ENCODE measurements at places on chromosomes 2 and 18. TPM values are rescaled to one million over a fixed set of nuclear protein-coding genes. Genes with fewer than 3 reads are reported as not detected.

- DNase-seq, result peak; percentile 81
These were observed 57.9 kb downstream of the ARHGEF33 start for GRCh38 chr2:38947241-38948239.

DNA sequence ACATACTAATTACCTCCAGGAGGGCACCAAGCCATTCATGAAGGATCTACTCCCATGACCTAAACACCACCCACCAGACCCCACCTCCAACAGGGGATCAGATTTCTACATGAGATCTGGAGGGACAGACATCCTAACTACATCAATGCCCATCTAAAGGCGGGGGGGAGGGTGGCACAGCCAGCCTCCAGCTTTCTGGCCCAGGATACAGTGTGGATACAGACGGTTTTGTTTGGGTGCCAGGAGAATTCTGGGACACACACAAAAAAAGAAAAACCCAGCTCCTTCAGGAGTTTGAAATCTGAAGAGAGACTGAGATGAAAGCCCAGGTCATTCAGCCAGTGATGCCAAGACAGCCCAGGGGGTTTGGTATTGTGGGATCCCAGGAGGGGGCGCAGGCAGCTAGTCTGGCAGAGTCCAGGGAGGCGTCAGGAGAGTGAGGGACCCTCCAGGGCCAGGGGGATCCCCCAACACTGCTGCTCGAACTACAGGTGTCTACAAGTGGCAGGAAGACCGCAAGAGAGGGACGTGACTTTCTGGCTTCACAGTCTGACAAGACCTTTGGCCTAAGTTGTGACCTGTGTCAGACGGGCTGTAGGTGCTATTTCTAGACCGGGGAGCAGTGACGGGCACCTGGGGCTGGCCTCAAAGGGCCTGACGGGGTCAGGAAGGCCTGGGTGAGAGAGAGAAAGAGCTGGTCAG lies 62.1 kb downstream of the NDUFA10 start:
- no peak for DNase-seq

The PLGLB2 gene
- total RNA-seq, result 1.2 TPM

DNA sequence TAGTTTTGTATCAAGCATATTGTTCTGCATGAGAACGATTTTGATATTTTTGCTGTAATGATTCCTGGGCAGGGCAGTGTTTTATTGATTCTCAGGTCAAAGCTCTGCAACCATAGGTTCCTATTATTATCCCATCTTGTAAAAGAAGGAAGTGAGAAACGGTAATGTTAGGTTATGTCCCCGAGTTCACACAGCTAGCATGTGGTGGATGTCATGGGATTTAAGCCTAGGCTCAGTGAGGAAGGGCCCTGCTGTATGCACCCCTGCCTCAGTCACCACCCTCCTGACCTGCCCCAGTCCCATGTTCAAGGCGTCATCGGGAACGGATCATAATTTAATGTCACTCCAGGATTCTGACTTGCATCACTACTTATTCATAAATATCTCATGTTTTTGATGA lies 10.7 kb downstream of the ACP1 start:
- DNase-seq, result no peak

DNA sequence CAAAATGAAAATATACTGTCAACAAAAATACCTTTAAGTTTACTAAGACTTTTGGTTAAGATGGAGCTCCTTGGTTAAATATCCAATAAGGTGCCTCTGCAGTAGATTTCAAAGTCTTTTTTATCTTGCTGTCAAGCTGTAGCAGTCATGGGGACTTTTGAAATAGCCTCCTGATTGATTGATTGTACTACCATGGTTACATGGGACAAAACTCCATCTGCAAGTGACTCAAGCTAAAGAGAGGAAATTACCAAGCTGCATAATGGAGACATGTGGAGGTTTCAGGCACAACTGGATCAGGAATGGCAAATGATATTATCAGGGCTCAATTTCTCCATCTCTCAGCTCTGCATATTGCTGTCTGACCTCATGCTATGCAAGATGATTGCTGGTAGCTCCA lies 73.4 kb upstream of the ST8SIA3 start:
- DNase-seq, result no peak

- peak; percentile 19 for DNase-seq
These were observed 317.4 kb downstream of the NBAS start for GRCh38 chr2:15243762-15244161.

DNA sequence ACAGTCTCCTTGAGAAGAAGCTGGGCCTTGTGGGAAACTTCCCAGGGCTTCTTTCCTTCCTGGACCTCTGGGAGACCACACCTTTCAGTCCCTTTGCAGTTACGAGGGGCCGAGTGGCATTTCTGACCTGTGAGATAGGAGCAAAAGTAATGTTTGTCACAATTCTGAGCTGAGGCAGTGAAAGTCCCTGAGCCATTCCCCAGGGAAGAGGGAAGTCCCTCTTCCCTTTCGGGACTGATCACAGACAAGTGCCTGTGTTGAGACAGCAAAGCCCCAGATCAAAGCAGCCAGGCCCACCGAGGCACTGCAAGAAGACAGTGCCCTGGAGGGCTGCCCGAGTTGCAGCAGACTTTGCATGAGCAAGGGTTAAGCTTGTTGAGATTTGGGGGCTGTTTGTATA lies 41.9 kb downstream of the RHOB start:
- DNase-seq, result no peak

DNA sequence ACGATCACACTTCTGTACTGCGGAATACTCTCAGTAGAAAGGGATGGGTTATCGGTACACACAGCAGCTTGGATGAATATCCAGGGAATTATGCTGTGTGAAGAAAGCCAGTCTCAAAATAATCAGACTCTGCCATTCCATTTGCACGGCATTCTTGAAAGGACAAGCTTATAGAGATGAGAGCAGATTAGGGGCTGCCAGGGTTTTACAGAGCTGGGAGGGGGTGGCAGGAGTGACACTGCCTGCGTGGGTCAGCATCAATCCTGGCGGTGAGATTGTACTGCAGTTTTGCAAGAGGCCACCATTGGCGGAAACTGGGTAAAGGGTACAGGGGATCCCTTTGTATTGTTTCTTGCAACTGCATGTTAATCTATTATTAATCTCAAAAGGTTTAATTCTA lies 16.6 kb downstream of the KCNG2 start:
- no peak for DNase-seq

The SLC1A4 gene
- 11.7 TPM for total RNA-seq

GRCh38 chr2:223090039-223090438 lies 38.0 kb downstream of the KCNE4 start:
- no peak for DNase-seq

The R3HDM1 gene
- total RNA-seq, result 5.0 TPM

- DNase-seq, result no peak
These were observed 74.7 kb downstream of the KLHL14 start for GRCh38 chr18:32698153-32698552.

- no peak for DNase-seq
These were observed 441.4 kb downstream of the DCDC2C start for GRCh38 chr2:4144731-4145130.

The PPIG gene
- 13.1 TPM for total RNA-seq

DNA sequence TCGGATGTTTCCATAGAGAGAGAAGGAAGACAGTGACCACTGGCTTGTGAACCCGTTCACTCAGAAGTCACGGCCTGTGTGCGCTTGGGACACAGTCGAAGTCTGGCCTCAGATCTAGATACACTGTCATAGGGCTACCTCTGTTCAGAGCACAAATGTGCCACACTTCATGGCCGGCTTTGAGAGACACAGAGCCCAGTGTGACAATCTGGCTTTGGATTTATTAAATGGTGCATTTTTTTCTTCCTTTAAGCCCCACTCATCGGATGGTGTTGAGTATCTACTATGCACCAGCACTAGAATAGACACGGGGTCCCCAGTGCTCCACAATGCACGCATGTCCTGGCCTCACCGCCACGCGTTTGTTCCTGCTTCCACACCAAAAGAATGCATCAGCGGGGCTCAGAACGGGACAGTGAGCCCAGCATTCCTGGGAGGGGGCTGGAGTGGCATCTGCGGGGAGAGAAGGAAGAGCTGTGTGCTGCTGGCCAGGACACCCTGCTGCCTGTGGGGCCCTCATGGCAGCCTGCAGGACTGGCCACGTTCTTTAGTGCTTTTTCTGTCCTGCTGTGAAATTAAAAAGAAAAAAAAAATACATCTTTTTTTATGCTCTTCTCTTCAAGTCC lies 738.9 kb upstream of the SALL3 start:
- no peak for DNase-seq

- no peak for DNase-seq
These were observed 35.2 kb downstream of the CPO start for GRCh38 chr2:206974551-206974950.

GRCh38 chr2:176147800-176148496 lies 3.4 kb upstream of the HOXD4 start:
- no peak for DNase-seq

DNA sequence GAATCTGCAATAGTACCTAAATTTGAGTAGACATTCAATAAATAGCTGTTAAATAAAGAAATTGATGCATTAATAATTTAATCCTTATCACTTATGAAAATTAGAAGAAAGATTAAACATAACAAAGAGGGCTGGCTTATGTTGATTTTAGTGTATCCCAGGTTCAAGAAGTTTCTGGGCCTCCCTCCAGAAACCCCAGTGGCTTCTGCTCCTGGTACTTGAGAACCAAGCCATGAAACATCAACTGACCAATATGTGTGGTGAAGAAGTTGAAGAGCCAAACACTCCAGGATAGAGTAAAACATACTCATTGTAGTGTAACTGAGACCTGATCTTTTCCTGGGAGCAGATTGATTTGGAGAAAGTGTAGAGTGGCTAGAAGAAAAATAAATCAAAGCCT lies 1465.7 kb upstream of the PIK3C3 start:
- DNase-seq, result no peak

- DNase-seq, result no peak
These were observed 14.5 kb downstream of the SESTD1 start for GRCh38 chr2:179250095-179250494.

GRCh38 chr2:237345411-237345810 lies 68.6 kb downstream of the COL6A3 start:
- no peak for DNase-seq

GRCh38 chr2:158629116-158629515 lies 166.0 kb upstream of the DAPL1 start:
- DNase-seq, result peak; percentile 10
